Thymus (tissue), 14 donors: ENCODE measurements at places on chromosomes 5 and 9.

- DNase-seq: no peak
These were observed 25.1 kb upstream of the CLPTM1L start for GRCh38 chr5:1370006-1370405.

- no peak for DNase-seq
These were observed 426.2 kb upstream of the PTPRD start for GRCh38 chr9:11039006-11039405.

DNA sequence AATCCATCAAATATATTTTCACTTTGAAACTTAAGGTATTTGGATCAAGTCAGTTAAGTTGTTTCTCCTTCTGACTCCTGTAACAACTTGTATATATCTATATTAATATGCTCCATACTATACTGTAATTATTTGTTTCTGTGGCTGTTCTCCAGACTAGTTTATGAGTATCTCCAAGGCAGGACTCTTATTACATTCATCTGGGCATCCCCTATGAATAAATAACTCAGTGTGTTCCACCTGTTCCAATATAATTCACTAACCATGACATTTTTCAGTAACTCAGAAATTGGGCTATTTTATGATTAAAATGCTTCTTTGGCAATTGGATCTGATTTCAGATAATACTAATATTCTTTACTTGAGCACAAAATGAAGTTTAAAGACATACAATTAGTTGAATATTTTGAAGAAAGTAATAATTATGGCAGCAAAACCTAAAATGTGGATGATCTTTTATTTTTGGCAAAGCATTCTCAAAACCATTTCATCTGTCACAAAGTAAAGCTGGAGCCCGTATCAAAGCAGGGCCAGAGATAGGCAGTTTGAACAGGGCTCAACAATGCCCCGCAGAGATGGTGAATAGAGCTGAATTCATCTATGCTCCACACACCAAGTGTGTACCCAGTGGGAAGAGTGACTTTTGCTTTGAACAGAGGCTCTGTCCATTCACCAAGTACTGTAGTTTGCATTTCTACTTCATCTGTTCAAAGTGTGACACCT lies 314.3 kb downstream of the PDE4D start:
- DNase-seq: no peak

- no peak for DNase-seq
These were observed 52.4 kb upstream of the UBAC1 start for GRCh38 chr9:136013524-136014034.

DNA sequence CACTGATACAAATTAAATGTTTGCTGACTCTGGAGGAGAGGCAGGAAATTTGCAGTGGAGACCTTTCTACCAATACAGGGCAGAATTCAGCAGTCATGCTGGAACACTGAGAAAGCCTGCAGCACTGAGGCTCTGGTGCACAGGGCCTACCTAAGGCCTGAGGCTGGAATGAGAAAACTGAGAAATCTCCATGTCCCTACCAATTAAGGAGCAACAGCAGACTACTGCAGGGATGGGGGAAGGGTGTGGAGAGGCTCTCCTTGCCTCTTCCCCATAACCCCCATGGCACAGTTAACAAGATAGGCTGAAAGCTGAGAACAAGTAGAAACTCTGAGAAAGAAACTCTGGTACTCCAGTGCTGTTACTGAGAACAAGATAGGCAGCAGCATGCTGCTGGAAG lies 10.5 kb downstream of the FBXO4 start:
- no peak for DNase-seq

GRCh38 chr5:606526-607399 lies 5.4 kb upstream of the CEP72 start:
- no peak for DNase-seq

GRCh38 chr5:169527066-169527465 lies 56.5 kb upstream of the SPDL1 start:
- no peak for DNase-seq
